ENCODE measurements at places on chromosomes 13 and 19.
A peak's percentile ranks its signal among the peaks of the same experiment; 100 is the strongest.

DNA sequence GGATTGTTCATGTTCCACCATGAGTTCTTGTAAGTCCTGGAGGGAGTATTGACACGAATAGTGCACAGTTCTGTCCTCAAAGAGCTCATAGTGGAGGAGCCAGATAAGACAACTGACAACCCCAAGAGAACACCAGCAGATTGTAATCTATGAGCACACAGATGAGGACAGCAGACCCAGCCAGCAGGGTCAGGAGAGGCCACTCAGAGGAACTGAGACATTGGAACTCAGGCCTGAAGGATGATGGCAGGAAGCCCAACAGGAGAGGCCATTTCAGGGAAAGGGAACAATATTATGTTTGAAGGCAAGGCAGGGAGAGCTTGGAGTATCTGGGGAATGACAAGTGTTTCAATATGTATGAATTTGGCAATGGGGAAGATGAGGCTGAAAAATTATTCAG lies 63.7 kb upstream of the IPO5 start:
- DNase-seq = no peak

GRCh38 chr19:4897146-4897545 lies 5.5 kb downstream of the ARRDC5 start:
- no peak for DNase-seq

- no peak for DNase-seq
Observed at GRCh38 chr19:56930647-56931535, 90.4 kb upstream of the PEG3 start.

- DNase-seq = no peak
Observed at GRCh38 chr13:76226941-76227340, 590.8 kb downstream of the LMO7 start.

GRCh38 chr13:70932511-70932910 lies 824.3 kb upstream of the KLHL1 start:
- no peak for DNase-seq

- peak; percentile 28 for DNase-seq
Observed at GRCh38 chr19:35986664-35987570, 8.1 kb upstream of the SDHAF1 start.

- no peak for DNase-seq
Observed at GRCh38 chr19:2097203-2097885, 629 bp downstream of the IZUMO4 start.

GRCh38 chr13:106477303-106477702 lies 58.2 kb downstream of the EFNB2 start:
- DNase-seq = no peak

GRCh38 chr19:44812142-44812718 lies 3.3 kb downstream of the BCAM start:
- no peak for DNase-seq

GRCh38 chr19:14463747-14464146 lies 11.4 kb downstream of the PTGER1 start:
- DNase-seq = no peak

DNA sequence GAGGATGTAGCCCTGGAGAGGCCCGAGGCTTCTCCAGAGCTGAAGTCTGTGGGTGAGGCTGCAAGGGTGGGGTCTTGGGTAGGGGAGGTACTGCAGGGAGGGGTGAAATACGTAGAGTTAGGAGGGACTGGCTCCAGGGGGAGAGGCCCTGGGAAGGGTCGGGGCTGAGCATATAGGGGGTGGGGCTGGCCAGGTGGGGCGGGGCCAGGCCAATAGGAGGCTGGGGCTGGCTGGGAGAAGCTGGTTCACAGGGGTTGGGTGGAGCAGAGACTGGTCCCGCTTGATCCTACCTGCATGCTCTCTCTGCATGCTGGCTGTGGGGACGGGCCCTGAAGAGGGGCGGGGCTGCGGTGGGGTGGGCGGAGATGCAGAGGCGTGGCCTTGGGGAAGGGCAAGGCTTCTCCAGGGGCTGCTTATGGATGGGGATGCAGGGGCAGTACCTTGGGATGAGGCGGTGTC lies 51.9 kb downstream of the CELF5 start:
- DNase-seq = peak; percentile 85

- DNase-seq = no peak
Observed at GRCh38 chr13:99986741-99987140, 5.2 kb downstream of the ZIC2 start.

DNA sequence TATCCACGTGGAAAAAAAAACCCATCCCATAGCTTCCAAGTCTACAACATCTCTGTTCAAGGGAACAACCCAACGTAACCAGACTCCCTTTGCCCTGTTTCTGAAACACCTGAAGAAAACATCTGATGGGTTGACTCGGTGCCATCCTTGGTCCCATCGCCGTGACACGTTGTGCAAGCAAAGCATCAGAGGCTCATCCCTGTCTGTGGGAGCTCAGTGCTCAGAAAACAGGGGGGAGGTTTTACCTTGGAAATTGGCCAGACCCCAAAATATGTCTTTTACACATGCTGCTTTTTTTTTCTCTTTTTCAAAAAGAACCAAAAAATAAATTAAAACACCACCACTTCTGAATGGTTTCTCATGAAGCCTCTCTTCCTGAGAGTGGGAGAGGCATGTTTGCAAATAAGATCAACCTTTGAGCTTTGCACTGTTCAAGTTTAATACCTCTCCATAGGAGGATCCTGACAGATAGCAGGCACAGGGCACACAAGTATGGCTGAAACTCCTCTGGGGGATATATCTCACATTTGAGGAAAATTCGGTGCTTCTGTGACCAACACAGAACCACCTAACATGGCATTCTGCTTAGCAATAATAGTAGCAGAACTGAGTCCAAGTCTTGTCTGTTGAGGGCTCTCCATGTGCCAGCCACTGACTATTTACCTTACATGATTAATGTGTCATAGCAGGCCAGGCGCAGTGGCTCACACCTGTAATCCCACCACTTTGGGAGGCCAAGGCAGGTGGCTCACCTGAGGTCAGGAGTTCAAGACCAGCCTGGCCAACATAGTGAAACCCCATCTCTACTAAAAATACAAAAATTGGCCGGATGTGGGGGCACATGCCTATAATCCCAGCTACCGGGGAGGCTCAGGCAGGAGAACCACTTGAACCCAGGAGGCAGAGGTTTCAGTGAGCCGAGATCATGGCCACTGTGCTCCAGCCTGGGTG lies 7.0 kb upstream of the PVR start:
- DNase-seq = no peak

GRCh38 chr13:112521073-112521685 lies 66.8 kb downstream of the TUBGCP3 start:
- DNase-seq = no peak

DNA sequence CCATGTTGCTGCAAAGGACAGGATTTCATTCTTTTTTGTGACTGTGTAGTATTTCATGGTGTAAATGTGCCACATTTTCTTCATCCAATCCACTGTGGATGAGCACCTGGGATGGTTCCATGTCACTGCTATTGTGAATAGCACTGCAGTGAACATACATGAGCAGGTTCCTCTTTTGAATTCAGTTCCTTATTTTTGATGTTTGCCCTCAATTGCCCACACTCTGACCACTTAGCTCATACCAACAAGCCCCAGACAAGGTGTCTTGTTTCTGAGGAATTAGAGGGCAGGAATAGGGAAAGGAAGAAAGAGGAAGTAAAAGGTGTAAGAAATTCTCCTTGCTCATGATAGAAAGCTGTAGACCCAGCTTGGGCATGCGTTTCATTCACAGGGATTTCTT lies 244.2 kb upstream of the ZNF507 start:
- DNase-seq = no peak

DNA sequence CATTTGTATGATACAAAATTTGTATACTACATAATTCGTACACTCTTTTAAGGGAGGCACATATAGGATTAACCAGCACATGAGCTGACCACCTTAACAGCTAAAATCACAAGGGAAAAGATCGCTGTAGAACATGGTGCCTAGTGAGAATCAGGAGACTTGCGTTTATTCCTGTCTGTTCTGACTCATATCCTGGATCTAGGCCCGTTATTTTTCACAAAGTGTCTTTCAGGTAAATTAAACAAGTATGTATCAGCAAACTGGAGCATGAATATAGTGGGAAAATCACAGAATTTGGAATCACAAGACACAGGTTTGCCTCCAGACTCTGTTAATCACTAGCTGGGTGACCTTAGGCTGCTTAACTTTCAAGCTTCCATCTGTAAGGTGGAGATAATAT lies 47.5 kb upstream of the ESD start:
- DNase-seq = peak; percentile 27

DNA sequence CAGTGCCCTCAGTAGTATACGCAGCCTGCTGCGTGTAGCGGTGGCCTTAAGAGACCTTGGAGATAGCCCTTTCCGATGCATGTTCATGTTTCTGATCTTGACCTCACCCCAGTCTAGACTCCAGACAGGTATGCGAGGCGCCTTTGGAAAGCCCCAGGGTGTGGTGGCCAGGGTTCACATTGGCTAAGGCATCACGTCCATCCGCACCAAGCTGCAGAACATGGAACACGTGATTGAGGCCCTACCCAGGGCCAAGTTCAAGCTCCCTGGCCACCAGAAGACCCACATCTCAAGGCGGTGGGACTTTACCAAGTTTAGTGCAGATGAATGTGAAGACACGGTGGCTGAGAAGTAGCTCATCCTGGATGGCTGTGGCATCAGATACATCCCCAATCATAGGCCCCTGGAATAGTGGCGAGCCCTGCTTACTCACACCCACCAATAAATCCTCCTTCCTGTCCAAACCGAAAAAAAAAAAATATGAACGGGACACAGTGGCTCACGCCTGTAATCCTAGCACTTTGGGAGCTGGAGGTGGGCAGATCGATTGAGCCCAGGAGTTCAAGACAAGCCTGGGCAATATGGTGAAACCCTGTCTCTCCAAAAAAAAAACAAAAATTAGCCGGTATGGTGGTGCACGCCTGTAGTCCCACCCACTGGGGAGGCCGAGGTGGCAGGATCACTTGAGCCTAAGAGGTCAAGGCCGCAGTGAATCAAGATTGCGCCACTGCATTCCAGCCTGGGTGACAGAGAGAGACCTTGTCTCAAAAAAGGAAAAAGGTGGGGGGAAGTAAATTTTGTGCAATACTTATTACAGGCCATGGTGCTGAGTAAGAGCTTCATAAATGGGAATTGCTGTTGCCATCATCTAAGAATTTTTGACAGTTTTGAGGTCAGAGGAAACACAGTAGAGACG lies 12.4 kb upstream of the CBLC start:
- DNase-seq = no peak

DNA sequence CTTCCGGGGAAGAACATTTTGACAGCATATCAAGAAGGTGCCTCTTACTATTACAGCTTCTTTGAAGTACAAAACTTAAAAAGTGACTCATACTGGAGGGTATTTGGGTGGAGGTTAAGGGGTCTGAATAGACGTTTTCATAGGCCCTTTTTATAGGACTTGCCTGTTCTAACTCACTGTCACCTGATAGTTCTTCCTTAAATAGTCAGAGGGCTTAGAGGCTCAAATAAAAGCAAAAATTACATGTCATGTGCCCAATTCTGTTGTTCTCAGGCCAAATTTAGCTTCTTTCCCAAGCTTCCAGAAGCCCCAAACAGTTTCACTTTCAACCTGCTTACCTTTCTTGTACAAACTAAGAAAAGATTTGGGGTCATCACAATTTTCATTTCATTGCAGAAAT lies 16.1 kb upstream of the SLC46A3 start:
- DNase-seq = no peak

GRCh38 chr13:108996430-108996829 lies 367.0 kb downstream of the MYO16 start:
- no peak for DNase-seq

- no peak for DNase-seq
Observed at GRCh38 chr13:76160506-76160905, 524.4 kb downstream of the LMO7 start.

DNA sequence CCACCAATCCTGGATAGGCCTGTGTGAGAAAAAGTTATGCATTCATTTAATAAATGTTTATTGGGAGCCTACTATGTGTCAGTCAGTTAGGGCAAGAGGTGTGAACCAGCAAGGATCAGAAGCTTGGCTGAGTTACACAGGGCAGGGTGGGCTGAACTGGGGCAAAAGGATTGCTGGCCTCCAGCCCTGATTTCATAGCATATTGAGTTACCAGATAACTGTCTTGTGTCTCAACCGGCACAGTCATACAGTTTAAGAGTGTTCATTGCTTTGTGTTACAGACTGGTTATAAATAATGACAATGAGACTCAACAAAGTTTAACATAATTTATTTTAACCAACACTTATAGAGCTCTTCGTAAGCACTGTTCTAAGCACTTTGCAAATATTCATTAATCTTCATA lies 253.8 kb downstream of the DLEU7 start:
- DNase-seq = peak; percentile 84

DNA sequence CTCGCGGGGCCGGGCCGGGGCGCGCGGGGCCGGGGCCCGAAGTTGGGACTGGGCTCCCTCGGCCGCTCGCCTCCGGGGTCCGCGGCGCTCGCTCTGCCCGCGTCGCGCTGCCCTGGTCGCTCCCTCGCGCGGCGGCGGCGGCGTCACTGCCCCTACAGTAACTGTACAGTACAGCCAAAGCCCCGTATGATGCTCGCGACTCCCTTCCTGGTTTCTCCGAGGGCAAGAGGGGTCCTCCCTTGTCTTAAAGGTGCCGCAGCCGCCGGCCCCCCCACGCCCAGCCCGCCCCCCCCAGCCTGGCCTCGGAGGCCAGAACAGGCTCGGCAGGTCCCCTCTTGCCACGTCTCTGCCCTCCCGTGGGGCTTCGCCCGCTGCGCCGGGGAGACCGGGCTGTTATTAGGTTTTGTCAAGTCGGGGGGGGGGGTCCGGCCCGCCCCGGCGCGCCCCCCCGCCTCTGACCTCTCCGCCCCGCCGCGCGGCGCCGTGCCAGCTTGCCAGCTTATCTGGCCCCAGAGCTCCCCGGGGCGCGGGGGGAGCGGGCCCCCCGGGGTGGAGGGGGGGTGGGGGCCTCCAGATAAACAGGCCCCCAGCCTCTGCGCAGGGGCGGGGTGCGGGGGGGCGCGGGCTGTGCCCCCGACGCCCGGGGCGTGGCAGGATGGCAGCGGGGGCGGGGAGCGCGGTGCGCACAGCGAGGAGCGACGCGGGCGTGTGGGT lies at the start of gene ZBTB7A:
ZBTB7A (minus strand) TSS at position 218 of the 714 bp plus-strand sequence. CDS start 11,667 bp downstream, outside the sequence.
- DNase-seq = peak; percentile 63

GRCh38 chr19:56942756-56943155 lies 102.2 kb upstream of the PEG3 start:
- no peak for DNase-seq

- DNase-seq = no peak
Observed at GRCh38 chr19:45172173-45172572, 5.9 kb downstream of the TRAPPC6A start.

DNA sequence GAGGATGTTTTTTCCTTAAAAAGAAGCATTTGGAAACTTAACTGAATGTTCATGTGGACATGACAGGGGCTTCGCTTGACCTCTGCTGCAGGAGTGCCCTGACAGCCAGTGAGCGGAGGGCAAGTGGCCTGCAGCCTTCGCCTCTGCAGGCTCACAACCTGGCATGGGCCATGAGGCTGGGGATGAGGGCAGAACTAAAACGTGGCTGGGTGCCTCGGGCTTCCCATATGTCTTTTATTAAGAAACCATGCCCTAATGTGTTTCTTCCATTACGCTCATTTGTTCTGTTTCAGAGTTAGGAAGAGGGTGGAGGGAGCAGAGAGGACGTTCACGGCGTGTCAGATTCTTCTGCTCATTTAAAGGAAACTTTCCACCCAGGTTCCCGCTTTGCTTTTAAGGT lies 2.9 kb downstream of the ARHGEF7 start:
- DNase-seq = no peak

GRCh38 chr19:15379999-15380647 lies 536 bp upstream of the AKAP8 start:
- DNase-seq = peak; percentile 73
